ENCODE measurements at places on chromosomes 12 and 14.

DNA sequence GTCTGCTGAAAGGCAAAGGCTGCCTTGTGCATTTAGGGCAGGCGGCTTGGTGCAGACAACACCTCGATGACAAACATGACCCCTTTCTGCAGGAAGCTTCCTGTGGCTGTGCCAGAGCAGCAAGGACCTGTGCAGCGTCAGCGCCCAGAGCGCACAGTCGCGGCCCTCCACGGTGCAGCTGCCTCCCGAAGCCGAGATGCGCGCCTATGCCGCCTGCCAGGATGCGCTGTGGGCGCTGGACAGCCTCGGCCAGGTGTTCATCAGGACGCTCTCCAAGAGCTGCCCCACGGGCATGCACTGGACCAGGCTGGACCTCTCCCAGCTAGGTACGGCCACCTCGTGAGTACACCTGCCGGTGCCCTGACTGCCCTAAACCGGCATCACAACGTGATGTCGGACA is 57.3 kb downstream of the ANKRD9 start:
- peaks cover 17% of the 10 kb centered on the region for H3K36me3 ChIP-seq
- no peaks in the 10 kb centered on the region for H3K4me1 ChIP-seq
- H3K27ac ChIP-seq, result no peak overlapping the region
- no peak overlapping the region for H3K4me3 ChIP-seq
- H3K27me3 ChIP-seq, result no peaks in the 10 kb centered on the region

- no peak overlapping the region for H3K4me3 ChIP-seq
- H3K36me3 ChIP-seq, result no peaks in the 10 kb centered on the region
- H3K4me1 ChIP-seq, result no peaks in the 10 kb centered on the region
- no peak overlapping the region for H3K27ac ChIP-seq
Measured at GRCh38 chr14:53947094-53947445, 9.6 kb downstream of the BMP4 start.

- no peak overlapping the region for H3K27ac ChIP-seq
- DNase-seq, result no peak
- H3K4me1 ChIP-seq, result no peaks in the 10 kb centered on the region
- H3K27me3 ChIP-seq, result no peaks in the 10 kb centered on the region
- no peak overlapping the region for H3K4me3 ChIP-seq
Measured at GRCh38 chr14:104887623-104888488, 22.8 kb downstream of the CEP170B start.

DNA sequence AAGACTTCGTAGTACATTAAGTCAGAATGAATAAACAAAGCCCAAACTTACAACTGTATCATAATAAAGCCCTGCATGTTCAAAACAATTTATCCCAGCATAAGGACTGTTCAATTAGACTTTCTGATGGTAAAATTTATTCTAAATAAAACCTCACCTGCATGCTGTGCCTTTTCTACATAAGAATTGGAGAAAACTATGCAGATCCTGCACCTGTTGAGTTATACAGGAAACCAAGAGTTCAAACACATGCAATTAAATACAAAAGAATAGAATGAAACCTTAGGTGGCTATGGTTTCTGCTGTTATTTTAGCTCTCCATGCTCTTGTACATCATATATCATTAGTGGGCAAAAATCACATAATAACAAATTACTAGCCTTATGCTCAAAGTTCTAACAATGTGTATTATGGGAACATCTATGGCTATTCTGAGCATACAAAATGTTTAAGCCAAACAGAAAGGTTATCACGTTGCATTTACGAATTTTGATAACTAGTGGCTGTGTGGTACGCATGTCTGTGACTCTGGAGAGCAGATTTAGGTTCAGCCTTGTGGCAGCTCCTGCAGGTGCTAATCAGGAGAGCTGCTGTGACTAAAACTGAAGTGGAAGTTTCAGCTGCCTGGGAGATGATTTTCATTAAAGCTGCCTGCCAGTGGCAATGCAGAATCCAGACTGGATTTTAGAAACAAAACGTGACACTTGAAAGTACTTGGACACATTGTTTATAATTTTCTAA is 36.1 kb upstream of the LRFN5 start:
- no peak overlapping the region for H3K4me3 ChIP-seq
- DNase-seq, result no peak
- no peaks in the 10 kb centered on the region for H3K36me3 ChIP-seq
- no peaks in the 10 kb centered on the region for H3K4me1 ChIP-seq
- no peaks in the 10 kb centered on the region for H3K27me3 ChIP-seq

DNA sequence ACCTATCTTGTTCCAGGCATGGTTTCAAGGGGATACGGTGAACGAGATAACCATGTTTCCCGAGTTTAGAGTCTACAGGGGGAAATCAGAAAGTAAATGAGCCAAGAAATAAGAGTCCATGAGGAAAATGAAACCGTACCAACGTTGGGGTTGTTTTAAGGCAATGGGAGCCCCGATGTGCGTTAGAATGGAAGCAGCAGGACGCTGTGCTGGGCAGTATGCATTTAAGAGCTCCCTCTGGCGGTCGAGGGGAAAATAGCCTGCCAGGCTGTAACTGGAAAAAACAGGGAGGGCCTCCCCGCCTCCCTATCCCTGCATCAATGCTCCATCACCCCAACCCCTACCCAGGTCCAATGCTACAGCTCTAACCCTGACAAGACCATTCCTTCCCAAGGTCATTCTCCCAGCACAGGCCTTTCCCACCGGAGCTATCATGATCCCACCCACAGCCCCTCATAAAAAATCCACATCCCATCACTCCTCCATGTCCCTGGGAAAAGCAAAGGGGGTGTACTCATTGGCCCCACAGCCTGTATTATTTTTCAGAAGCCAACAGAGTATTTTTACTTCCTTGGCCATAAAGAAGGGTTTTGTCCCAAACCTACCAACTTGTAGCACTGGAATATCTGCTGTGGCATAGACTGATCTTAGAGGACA is 226.3 kb upstream of the NOS1 start:
- H3K27me3 ChIP-seq, result no peaks in the 10 kb centered on the region
- no peaks in the 10 kb centered on the region for H3K4me1 ChIP-seq
- H3K36me3 ChIP-seq, result no peaks in the 10 kb centered on the region
- H3K4me3 ChIP-seq, result no peak overlapping the region
- DNase-seq, result no peak
- no peak overlapping the region for H3K27ac ChIP-seq

- H3K4me1 ChIP-seq, result peaks cover 38% of the 10 kb centered on the region
- H3K36me3 ChIP-seq, result peaks cover 6% of the 10 kb centered on the region
- H3K4me3 ChIP-seq, result peak within 1 kb of the TSS; percentile 61
- peak within 1 kb of the TSS; percentile 80 for H3K27ac ChIP-seq
- DNase-seq, result peak; percentile 19
Measured at GRCh38 chr14:104794993-104795780, at the start of gene AKT1. Gene AKT1, minus strand, starts transcription at chr14:104795748. Its CDS starts 3,105 bp downstream, at chr14:104792643.

DNA sequence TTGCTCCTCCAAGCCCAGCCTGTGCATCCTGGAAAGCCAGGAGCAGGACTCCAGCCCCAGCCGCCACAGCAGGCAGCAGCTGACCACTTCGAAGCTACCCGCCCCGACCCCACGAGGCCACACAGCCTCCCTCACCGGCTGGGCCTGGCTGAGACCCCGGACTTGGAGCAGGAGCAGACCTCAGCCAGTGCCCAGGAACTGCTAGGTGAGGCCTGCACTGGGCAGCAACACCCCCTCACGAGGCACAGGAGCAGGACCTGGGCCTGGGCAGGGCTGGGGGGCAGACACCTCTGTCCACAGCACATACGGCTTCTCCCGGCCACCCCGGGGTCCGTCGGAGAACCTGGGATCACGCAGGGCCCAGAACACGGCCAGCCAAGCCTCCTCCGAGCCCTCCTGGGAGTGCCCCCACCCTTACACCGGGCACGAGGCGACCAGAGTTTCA is 137.4 kb upstream of the C14orf180 start:
- no peaks in the 10 kb centered on the region for H3K36me3 ChIP-seq
- H3K27me3 ChIP-seq, result peaks cover 5% of the 10 kb centered on the region
- H3K27ac ChIP-seq, result no peak overlapping the region
- DNase-seq, result no peak
- no peaks in the 10 kb centered on the region for H3K4me1 ChIP-seq

GRCh38 chr12:64061868-64062375 is 160.2 kb downstream of the KICS2 start:
- no peak for DNase-seq
- H3K27me3 ChIP-seq, result no peaks in the 10 kb centered on the region
- H3K4me3 ChIP-seq, result no peak overlapping the region
- H3K36me3 ChIP-seq, result no peaks in the 10 kb centered on the region
- H3K27ac ChIP-seq, result no peak overlapping the region

DNA sequence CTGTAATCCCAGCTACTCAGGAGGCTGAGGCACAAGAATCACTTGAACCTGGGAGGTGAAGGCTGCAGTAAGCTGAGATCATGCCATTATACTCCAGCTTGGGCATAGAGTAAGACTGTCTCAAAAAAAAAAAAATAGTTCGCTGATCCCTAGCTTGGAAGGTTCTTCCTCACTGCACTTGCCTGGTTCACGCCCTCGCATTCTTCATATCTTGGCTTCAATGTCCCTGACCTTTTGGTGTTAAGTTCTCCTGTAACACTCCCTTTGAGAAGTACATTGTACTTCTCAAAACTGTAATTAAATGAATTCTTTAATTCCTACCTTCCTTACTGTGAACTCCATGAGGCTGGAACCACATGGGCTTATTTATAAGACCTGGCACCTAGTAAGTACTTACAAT is 16.5 kb upstream of the TPCN1 start:
- peaks cover 28% of the 10 kb centered on the region for H3K4me1 ChIP-seq
- H3K27ac ChIP-seq, result no peak overlapping the region
- H3K4me3 ChIP-seq, result no peak overlapping the region
- no peaks in the 10 kb centered on the region for H3K27me3 ChIP-seq
- no peaks in the 10 kb centered on the region for H3K36me3 ChIP-seq

- DNase-seq, result no peak
- H3K27me3 ChIP-seq, result no peaks in the 10 kb centered on the region
- H3K36me3 ChIP-seq, result no peaks in the 10 kb centered on the region
- no peaks in the 10 kb centered on the region for H3K4me1 ChIP-seq
- no peak overlapping the region for H3K27ac ChIP-seq
Measured at GRCh38 chr12:1553987-1554982, 40.1 kb downstream of the FBXL14 start.

GRCh38 chr12:88468581-88468980 is 111.7 kb downstream of the KITLG start:
- DNase-seq, result no peak
- H3K4me3 ChIP-seq, result no peak overlapping the region
- no peaks in the 10 kb centered on the region for H3K36me3 ChIP-seq
- H3K27me3 ChIP-seq, result no peaks in the 10 kb centered on the region
- H3K4me1 ChIP-seq, result no peaks in the 10 kb centered on the region
- H3K27ac ChIP-seq, result no peak overlapping the region

DNA sequence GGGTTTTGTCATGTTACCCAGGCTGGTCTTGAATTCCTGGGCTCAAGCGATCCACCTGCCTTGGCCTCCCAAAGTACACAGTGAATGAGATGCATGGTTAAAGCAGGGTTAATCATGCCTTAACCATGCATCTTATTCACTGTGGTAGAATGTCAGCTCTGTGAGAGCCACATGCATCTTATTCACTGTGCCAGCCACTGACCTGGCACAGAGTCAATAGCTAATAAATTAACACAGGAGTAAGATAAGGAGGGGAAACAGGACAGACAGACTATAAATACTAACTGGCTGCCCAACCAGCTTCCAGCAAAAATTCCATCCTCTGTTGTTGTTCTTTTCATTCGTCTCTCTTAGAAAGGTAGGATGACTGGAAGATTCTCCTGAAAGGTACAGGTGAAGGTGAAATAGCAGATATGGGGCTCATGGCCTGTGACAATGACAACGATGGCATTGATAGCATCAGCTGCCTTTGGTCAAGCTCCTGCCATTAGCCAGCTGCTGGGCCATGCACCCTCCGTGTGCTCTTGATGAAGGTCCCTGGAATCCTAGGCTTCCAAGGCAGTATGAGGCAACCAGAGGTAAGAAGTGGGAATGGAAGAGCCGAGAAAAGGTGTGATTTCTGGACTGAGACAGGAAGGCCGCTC is 76.6 kb downstream of the ZNF664 start:
- DNase-seq, result no peak
- no peak overlapping the region for H3K27ac ChIP-seq
- no peaks in the 10 kb centered on the region for H3K4me1 ChIP-seq
- no peaks in the 10 kb centered on the region for H3K27me3 ChIP-seq
- H3K4me3 ChIP-seq, result no peak overlapping the region
- H3K36me3 ChIP-seq, result no peaks in the 10 kb centered on the region

DNA sequence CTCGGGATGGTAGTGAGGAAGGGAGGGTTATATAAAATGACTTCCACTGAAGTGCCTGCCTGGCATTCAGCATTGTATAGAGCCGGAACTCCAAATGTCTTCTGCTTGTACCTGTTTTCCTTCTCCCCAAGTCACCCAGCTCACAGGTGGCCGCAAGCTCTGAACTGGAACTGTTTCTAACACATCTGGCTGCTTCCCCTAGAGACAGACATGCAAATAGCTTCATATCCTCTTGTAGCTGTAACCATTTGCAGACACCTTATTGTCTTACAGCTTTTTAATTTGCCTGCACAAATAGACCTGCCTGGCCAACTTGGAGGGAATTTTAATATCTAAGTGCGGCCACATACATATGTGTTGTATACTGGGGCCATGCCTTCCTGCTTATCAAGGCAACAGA is 126.0 kb downstream of the CHST11 start:
- peaks cover 65% of the 10 kb centered on the region for H3K4me1 ChIP-seq
- DNase-seq, result no peak
- no peaks in the 10 kb centered on the region for H3K27me3 ChIP-seq

DNA sequence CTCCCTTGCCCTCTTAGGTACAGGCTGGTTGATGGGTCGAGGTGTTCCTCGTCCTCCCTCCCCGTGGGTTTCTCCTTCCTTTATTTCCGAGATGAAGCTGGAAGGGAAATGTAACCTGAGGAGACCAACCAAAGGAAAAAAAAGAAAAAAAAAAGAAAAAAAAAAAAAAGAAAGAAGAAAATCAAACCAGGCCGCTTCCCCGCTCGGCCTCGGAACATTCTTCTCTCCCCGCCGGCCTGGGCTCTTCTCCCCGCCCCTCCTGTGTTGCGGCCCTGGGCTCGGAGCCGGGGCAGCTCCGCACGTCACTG is 1.6 kb upstream of the NFATC4 start:
- H3K27ac ChIP-seq, result no peak overlapping the region
- peaks cover 29% of the 10 kb centered on the region for H3K27me3 ChIP-seq
- H3K4me1 ChIP-seq, result peaks cover 35% of the 10 kb centered on the region
- no peak for DNase-seq
- H3K4me3 ChIP-seq, result no peak overlapping the region
- no peaks in the 10 kb centered on the region for H3K36me3 ChIP-seq

- H3K27ac ChIP-seq, result no peak overlapping the region
- DNase-seq, result no peak
- H3K36me3 ChIP-seq, result no peaks in the 10 kb centered on the region
- no peaks in the 10 kb centered on the region for H3K27me3 ChIP-seq
- no peaks in the 10 kb centered on the region for H3K4me1 ChIP-seq
- no peak overlapping the region for H3K4me3 ChIP-seq
Measured at GRCh38 chr14:30330445-30330844, 228.5 kb upstream of the G2E3 start.

- no peak for DNase-seq
- no peaks in the 10 kb centered on the region for H3K27me3 ChIP-seq
- H3K4me3 ChIP-seq, result no peak overlapping the region
- H3K27ac ChIP-seq, result no peak overlapping the region
- H3K4me1 ChIP-seq, result no peaks in the 10 kb centered on the region
Measured at GRCh38 chr12:105504286-105504685, 173.8 kb downstream of the C12orf75 start.

Measured in CD4-positive, alpha-beta memory T cell (primary cell).